ENCODE measurements at places on chromosomes 16 and 17.

DNA sequence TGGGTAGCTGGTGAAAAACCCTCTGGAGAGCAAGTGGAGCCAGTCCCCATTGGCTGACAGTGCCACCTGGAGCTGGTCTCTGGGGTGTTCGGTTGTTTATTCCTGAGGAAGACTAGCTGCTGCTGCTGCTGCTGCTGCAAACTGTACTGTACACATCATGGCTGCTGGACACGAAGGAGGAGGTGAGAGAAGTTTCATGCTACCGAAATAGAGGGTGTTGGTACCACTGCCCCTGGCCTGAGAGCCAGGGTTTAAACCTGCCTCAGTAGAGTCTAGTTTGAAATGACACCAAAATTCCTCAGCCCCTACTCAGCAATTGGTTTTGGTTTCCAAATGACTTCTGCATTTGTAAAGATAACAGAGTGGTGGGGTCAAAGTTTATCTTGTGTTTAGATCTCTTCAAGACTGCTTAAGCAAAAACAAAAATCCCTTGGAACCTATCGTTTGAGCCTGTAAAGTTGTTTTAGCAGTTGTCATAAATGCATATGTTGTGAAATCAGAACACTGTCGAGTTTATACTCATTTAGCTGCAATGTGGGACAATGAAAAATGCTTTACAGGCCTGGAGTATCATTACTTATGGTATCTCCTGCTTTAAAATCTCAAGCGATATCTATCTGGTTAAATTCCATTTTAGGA lies 40.8 kb downstream of the CYB5B start:
- no peak for DNase-seq

- DNase-seq = no peak
Observed at GRCh38 chr17:4232168-4232813, 31.5 kb downstream of the ANKFY1 start.

- no peak for DNase-seq
Observed at GRCh38 chr17:41551365-41551764, 20.5 kb downstream of the KRT9 start.

DNA sequence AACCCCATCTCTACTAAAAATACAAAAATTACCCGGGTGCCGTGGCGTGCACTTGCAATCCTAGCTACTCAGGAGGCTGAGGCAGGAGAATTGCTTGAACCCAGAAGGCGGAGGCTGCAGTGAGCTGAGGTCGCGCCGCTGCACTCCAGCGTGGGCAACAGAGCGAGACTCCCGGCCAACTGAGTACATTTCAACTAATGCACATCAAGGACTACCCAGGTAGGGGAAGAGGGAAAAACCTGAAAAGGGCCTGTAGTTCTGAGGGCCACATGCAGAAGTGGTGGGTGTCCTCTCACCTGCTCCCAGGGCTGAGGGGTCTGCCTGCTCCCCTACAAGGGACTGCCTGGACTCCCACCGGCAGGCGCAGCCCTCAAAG lies 584 bp upstream of the SLC16A5 start:
- no peak for DNase-seq

DNA sequence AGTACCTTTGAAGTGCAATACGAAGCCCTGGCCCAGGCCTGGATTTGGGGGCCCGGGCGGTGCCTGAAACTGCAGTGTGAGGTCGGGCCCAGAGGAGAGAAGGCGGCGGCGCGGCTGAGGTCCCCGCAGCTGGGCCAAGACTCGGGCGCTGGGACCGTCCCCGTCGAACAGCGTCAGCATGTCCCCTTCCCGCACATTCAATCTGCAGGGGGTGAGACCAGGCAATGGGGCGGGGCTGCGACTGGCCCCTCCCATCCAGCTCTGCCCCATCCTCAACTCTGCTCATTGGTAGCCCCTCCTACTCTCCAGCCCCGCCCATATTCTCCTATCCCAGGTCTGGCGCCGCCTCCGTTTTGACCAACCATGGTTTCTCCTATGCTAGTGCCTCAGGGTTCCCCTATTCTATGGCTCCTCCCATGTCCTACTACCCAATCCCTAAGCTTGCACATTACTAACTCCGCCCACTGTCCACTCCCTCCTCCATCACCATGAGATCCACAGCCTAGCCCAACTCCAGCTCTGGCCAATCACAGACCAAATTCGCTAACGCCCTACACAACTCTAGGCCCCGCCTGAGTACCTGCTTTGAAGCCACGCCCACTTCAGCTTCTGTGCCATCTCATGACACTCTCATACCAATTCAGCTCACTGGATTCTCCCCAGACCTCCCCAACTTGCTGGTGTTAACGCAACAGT lies 14.4 kb upstream of the CDIPT start:
- DNase-seq = peak; percentile 40

GRCh38 chr16:21075252-21075651 lies 75.4 kb downstream of the DNAH3 start:
- DNase-seq = no peak

DNA sequence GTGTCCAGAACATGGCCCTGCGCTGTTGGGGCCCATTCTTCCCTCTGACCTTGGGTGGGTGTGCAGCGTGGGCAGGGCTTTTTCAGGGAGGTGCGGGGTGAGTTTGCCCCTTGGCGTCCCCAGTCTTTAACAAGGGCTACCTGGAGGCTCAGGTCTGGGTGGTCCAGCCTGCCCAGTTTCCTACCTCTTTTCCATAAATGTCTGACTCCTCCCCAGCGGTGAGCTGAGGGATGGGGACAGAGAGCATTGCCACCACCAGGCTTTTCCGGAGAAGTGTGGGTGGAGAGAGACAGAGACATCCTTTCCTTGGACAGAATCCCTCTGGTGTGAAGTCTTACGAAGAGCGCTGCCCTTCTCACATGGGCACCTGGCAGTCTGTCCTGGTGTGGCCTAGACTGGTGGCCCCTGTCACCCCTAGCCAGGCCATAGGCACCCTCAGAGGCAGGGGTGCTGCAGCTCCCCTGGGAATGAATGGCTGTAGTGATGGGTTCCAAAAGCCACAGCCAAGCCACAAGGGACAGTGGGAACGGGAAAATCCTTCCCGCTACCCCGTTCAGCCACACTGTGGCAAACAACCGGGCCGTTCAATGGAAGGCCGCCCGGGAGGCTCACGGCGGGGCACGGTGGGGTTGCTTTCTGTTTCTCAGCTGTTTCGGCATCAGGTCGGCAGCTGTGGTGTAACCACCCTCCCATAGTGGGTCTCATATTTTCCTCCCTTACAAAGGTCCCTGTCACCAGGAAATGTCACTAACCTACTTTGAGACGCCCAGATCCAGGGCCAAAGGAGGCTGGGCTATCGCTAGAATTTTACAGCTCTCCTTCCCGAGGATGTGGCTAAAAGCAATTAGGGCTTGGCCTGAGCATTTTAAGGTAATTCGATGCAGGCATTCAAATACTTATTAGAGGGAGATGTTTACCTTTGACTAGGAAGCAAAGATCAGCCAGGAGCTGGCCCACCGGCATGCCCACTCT lies 61.9 kb upstream of the GSE1 start:
- no peak for DNase-seq

DNA sequence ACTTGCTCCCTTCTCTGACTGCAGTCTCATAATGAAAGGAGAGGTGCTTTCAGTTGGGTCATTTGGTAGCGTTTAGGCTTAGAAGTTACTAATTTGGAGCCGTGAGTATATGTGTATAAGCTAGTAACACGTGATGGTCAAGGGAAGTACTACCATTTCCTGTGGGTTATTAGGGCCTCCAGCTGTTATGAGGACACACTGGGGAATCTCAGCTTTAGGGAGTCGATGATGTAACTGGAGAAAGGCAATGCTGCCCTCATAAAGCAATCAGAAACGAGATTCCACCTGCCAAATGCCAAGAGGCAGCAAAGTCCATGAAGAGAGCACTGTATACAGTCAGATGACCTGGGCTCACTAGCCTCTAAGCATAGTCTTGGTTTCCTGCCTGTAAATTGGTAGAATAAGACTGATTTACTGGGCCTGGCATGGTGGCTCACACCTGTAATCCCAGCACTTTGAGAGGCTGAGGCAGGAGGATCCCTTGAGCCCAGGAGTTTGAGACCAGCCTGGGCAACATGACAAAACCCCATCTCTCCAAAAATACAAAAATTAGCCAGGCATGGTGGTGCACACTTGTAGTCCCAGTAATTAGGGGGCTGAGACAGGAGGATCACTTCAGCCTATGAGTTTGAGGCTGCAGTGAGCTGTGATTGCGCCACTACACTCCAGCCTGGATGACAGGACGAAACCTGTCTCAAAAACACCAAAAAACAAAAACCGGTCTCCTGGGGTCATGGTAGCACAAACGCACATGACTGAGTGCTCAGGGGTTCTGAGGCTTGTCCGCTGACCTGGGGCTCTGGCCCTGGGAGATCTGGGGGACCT lies 53.0 kb downstream of the SF3B3 start:
- DNase-seq = no peak

- DNase-seq = no peak
Observed at GRCh38 chr16:53865494-53865863, 161.5 kb downstream of the FTO start.

DNA sequence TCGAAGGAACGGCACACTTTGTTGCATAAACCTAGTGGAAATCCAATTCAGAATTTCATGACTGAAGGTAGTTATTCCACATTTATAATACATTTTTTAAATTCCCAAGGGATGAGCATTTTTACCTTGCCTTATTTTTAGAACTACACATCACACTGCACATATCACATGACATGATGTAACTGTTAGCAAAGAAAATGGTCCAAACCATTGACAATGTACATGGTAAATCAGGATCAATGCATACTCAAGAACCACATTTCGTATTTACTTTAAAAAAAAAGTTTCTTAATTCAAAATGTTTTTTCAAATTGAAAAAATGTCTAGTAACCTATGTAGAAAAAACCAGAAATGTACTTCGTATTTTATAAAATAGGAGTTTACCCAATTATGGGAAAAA lies 2.5 kb downstream of the KANSL1 start:
- DNase-seq = no peak

DNA sequence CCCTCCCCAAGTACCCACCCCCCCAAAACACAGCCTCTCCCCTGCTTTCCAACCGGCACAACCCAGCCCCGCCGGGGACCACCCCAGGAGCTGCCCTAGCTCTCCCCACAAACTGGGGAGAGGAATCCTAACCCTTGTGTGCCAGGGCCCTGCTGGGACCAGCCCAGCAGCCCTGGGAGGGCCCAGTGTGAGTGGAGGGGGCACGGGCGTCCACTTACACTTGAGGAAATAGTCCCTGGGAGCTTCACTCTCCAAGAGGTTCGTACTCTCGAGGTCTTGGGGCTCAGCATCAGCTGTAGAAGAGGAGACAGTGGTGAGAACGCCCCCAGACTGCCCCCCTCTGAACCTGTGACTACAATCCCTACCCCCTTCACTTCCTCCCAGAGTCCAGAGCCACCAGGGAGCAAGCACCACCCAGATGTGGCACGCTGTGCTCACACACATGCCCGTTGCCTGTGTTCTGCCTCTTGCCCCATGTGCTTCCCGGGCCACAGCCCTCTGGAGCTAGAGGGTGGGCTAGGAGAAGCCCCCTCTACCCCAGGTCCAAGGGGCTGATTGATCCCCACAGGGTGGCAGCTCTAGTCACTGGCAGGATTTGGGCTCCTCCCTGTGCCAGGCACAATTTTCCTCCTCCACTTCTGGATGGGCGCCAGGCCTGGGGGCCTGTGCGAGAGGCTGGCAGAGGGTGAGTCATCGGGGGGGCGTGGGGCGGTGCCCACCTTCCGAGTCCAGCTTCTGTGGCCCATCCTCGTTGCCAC lies 3.0 kb downstream of the TRIM47 start:
- DNase-seq = no peak

GRCh38 chr16:17728196-17728595 lies 257.4 kb upstream of the XYLT1 start:
- no peak for DNase-seq

DNA sequence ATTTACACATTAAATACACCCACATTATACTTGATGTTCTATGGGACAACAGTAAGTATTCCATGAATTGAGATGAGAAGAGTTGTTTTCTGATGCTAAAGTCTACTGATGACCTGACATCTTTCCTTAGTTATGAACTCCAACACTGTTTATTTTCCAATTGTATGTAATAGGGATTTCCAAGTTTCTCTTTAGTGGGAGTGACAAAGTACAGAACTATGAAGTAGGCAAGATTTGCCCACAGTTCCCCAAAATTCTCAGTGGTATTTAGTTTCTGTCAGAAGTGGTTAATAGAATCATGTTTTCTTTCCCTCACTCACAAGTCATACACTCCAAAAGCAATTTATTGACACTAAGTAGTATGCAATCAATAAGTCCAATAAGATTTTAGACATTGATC lies 22.5 kb upstream of the ABCA6 start:
- DNase-seq = no peak

GRCh38 chr16:11562941-11563340 lies 23.8 kb downstream of the LITAF start:
- no peak for DNase-seq

DNA sequence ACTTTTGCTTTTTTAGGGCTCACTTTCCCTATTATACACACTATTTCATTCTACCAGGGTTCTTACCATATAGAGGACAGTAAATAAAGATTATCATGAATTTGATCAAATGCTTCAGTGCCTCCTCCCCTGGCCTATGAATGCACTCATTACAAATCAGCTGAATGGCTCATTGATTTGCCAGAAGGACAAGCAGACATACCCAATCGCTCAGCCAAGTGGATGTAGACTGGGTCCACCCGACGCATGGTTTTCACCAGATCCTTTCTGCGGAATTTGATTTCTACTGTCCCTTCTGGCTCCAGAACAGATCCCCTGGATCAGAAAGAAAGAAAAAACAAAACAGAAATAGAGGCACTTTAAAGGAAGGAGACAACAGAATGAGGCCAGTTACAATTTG lies 162.6 kb downstream of the AATF start:
- DNase-seq = no peak

- DNase-seq = no peak
Observed at GRCh38 chr17:82267575-82268379, 5.7 kb downstream of the CSNK1D start.

DNA sequence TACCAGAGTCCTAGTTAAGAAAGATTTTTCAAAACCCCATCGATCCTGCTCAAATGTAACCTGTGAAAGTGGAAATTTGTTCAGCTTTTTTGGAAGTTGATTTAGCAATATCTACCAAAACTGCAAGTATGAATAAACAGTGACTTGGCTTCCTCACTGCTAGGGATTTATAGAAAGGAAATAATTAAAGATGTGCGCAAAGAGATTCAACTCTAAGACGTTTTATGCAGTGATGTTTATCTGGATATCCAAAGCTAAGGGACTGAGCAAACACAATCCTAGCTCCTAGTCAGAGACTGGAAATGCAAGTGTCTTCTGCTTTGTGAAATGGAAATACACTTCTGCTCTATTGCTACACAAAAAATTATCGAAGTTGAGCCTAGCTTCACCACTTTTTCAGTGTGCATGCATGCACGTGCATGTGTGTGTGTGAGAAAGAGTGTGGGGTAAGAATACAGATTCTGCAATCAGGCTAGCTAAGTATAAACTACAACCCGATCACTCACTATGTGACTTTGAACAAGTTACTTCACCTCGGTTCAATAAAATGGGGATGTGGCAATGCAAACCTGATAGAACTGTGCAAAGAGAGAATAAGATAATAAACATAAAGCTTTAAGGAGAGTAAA lies 52.1 kb upstream of the FOXF1 start:
- DNase-seq = no peak

- DNase-seq = no peak
Observed at GRCh38 chr16:82464187-82464586, 162.6 kb upstream of the CDH13 start.

- DNase-seq = no peak
Observed at GRCh38 chr17:76090517-76091129, 11.6 kb downstream of the ZACN start.

- no peak for DNase-seq
Observed at GRCh38 chr17:2981325-2981724, 82.1 kb downstream of the OR1D5 start.
